ENCODE measurements at places on chromosomes 1 and 21.
A peak's percentile ranks its signal among the peaks of the same experiment; 100 is the strongest.

- no peak for DNase-seq
Measured at GRCh38 chr1:229209816-229210215, 61.1 kb upstream of the RAB4A start.

GRCh38 chr1:54838565-54839180, 37.5 kb upstream of the TTC22 start:
- DNase-seq = no peak

GRCh38 chr1:24934310-24935195, 4.5 kb upstream of the RUNX3 start:
- no peak for DNase-seq

- DNase-seq = no peak
Measured at GRCh38 chr1:99599678-99600175, 46.2 kb upstream of the PALMD start.

DNA sequence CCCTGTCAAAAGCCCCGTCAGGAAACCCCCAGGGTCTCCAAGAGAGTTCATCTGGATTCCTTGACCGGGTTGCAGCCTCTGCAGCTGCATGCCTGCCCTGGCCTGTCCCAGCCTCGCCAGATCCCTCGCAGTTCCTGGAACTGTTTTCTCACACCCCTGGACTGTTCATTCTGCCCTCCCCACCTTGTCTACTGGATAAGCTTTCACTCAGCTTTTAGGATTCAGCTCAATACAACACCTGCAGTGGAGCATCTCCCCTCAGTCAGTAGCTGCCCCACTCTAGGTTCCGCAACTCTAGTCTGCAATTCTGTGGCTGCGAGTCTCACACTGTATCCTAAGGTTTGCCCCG, 67.2 kb downstream of the FAM163A start:
- DNase-seq = no peak

DNA sequence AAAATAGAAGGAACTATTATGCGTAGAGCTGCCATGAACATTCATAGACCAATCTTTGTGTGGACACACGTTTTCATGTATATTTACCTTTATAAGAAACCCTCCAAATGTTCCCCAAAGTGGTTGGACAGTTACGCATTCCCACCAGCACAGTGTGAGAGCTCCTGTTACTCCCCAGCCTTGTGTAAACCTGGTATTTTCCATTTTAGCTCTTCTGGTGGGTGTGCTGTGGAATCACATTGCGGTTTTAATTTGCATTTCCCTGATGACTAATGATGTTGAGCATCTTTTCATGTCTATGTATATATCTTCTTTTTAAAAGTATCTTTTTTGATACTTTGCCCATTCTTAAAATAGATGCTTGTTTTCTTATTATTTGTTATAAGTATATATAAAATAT, 3.2 kb upstream of the UBASH3A start:
- DNase-seq = no peak

GRCh38 chr1:183173828-183174227, 12.2 kb upstream of the LAMC2 start:
- no peak for DNase-seq

GRCh38 chr1:170397061-170397460, 134.9 kb upstream of the GORAB start:
- DNase-seq = no peak

- no peak for DNase-seq
Measured at GRCh38 chr1:19765623-19766022, 34.1 kb downstream of the TMCO4 start.

GRCh38 chr1:172845371-172845770, 186.5 kb downstream of the FASLG start:
- DNase-seq = peak; percentile 8

- DNase-seq = no peak
Measured at GRCh38 chr1:67536957-67537666, 106.9 kb upstream of the SERBP1 start.

DNA sequence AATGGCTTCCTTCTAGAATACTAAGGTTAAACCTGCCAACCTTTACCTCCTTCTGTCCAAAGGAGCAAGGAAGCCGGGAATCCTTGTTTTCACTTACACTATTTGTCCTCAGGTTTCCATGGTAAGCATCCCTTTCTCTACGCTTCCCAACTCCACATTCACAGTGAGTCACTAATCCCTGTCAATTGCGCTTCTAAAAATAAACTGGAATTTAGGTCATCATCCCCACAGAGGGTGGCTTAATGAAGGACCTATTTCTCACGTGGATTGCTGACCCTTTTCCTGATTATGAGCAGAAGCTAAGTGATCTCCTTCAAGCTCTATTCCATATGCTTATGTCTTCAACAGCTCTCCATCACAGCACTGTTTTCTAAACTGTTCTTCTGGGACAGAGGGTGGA, 39.9 kb upstream of the ABCA4 start:
- DNase-seq = no peak

DNA sequence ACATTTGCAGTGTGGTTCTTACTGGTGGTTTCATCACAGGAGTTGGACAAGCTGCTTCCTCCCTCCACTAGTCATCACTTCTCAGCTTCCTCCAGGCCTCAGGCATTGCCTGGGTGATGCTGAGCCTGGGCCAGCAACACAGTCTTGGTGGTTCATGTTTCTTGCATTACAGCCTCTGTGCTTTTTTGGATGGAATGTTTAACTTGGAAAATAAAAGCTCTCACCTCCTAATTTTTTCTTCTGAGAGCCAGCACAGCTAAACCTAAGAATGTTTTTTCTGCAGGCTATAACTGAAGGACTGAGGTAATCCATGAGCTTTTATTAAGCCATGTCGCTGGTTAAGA, 66.1 kb upstream of the RHOU start:
- no peak for DNase-seq

DNA sequence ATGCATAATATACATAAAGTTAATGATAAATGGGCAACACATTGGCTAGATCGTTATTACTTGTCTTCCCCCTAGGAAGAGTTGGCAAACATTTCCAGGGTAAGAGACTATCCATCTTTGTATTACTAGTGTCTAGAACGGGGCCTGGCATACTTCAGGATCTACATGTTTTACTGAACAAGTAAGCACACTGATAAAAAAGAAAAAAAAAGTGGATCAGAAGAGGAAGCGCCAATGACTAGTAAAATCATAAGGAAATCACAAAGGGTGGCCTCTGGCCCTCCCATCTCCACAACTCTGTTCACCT, 482 bp downstream of the TM2D1 start:
- no peak for DNase-seq

DNA sequence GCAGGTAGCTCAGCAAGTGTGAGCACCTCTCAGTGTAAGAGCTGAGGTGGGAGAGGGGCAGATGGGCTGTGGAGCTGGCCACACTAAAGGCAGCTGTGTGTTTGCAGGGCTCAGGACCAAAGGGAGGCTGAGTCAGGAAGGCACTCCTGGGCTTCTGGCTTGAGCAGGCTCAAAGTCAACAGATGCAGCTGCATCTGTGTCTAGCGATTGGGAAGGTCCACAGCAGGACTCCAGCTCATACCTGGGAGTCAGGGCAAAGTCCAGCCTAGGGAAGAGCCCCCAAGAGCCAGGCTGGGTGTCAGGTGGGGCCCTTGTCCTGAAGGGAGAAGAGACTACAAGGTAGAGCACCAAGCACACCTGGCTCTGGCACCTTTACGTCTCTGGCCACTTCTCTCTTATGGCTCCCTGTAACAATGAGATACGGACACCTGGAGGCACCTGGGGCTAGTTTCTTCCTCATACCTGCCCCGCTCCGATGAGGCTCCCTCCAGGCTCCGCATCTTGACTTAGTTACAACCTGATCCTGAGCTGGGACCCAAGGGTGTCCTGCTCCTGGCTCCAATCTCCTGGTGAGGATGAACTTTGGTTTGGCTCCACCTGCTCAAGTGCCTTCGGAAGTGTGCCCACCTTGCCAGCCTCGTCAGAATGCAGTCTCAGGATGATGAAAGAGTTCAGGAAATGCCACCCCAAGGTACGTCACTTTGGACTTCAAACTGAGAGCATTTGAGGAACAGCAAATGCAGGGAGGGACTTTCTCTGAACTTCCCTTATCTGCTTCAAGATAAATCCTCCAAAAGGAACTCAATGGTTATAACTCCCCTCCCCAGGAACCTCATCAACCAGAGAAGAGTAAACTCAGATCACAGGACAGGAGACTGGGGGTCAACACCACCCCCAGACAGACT, 21.5 kb upstream of the SLC2A1 start:
- no peak for DNase-seq

GRCh38 chr1:214400131-214400530, 119.2 kb downstream of the SMYD2 start:
- no peak for DNase-seq

DNA sequence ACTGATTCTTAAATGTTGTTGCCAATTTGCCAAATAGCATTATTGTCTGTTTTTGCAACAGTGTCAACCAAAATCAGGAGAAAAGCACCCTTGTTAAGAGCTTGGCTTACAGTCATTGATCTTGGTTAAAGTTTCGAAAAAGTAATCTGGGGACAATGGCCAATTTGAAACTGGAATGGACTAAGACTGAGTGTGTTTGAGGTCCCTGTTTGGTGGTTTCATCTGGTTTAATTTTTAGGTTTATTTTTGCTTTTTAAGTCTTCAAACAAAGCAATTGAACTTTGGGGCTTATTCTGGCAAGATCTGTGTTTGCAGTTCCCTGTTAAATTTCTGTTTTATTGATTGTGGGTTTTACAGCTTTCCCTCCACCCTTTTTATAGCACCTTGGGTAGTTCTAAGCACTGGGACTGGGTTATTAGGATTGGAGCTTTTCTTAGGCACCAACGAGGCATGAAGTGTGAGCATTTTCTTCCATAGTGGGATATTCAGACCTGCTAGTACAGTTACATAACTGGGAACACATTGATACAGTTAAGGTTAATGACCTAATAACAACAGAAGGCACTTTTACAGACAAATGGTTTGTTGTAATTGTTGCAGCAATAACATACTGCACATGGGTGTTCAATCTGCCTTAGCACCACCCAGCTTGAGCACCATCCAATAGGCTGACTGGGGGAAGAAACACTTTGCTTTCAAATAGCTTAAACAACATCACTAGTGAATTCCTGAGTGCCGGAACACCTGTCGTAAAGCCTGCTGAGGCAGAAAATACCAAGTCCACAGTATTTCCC, 40.6 kb upstream of the MAP10 start:
- no peak for DNase-seq

DNA sequence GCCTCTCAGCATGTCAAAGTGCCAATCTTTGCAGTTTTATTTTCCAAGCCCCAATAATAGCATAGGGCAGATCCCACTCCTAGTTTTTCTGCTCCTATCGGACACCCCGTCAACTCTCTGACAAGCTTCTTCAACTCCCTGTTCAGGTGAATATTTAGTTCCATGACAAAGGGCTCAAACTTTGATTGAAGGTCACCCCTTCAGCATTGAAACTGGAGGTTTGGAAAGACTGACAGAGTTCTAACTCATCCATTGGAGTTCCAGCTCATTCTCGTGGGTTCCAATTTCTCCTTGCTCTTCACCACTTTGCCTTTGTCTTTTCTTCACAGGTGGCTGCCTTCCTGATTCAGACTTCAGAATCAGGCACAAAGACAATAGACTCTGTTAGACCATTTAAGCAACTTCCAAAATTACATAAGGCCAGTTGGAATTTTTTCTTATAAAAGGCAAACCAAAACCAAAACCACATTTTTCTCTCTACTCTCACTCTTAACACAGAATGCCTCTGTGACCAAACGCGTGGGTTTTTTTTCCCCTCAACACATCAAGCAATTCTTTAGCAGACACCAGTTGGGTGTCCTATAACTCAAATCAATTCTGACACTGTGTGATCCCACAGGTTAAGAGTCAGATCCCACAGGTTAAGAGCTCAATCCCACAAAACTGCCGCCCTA, 169.3 kb upstream of the USP25 start:
- no peak for DNase-seq

GRCh38 chr1:203448521-203449061, 27.0 kb upstream of the PRELP start:
- no peak for DNase-seq

GRCh38 chr1:150981177-150981804, 801 bp upstream of the ANXA9 start:
- DNase-seq = no peak

DNA sequence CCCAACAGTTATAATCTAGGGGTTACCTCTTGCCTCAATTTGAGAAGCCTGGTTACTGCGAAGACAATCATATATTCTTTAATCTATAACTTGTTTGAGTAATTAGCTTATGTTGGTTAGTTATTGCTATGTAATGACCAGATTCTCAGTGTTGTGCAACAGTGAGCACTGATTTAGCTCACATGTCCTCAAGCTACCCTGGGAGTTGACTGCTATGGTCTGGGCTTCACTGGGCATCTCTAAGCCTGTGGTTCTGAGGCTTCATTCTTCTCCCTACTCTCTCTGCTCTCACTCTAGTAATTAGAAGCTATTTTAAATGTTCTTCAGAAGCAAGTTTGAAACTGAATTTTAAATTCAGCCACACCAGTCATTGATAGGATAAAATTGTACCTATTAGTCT, 371.8 kb downstream of the PBX1 start:
- DNase-seq = no peak

- DNase-seq = no peak
Measured at GRCh38 chr1:183164340-183164739, 21.7 kb upstream of the LAMC2 start.

GRCh38 chr1:31795801-31796621, 19.8 kb downstream of the SPOCD1 start:
- no peak for DNase-seq

GRCh38 chr1:209544098-209544497, 39.4 kb upstream of the CAMK1G start:
- no peak for DNase-seq

- no peak for DNase-seq
Measured at GRCh38 chr1:28718586-28719331, 18.0 kb upstream of the YTHDF2 start.

GRCh38 chr1:225767634-225768540, 9.7 kb upstream of the SRP9 start:
- DNase-seq = no peak

DNA sequence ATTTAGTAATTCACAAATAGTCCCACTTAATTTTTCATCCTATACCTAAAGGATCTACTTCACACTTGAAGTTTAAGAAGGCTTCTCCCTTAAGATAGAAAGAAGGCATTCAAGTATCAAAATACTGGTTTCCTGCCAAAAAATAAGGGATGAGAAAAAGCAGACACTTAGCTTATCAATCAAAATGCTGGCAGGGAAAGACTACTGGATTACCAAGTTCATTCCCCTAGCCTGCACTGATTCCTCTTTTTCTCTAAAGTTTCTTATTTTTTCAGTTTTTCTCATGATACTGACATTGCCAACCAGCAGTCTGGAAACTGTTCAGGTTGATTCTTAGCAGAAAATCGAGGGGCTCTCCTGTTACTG, 204.6 kb downstream of the GABPA start:
- DNase-seq = no peak

Data from stimulated activated CD4-positive, alpha-beta T cell treated with anti-CD3 and anti-CD28 coated beads, Interleukin-1b, Interleukin-23, amount 100 ng/mL, for 1 hour (primary cell).